Stimulated activated CD4-positive, alpha-beta T cell treated with anti-CD3 and anti-CD28 coated beads, Interleukin-15, amount 100 ng/mL, for 24 hours (primary cell): ENCODE measurements at places on chromosomes 2 and 18.

GRCh38 chr2:121570667-121571055 lies 40.0 kb downstream of the RNU4ATAC start:
- DNase-seq: no peak

DNA sequence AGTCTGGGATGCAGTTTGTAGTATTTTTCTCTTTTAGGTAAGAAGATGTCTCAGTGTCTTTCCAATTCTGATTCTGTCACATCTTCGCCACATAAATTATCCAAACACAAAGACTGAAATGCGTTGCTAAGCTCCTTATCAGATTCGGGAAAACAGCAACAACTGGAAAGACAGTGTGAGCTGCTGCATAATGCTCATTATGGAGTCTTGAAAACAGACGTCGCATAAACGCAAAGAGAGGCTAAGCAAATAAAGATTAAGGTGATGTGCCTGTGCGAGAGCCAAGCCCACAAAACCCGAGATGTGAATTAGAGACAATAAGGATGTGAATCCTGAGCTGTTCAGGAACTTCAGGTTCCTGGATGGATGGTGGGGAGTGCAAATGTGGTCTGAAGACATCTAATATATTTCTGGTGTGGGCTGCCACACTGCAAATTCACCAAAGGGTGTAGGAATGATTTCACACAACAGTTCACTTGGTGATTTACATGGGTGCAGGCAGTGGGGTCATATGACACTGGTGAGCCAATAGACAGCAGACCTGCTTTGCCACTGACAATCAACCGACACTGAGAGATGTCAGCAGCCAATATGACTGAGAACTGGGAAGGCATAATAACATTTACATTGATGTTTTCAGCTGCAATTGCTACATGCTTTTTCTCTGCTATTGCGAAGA lies 195.8 kb downstream of the MTX2 start:
- DNase-seq: no peak

GRCh38 chr18:40473221-40474029 lies 1481.6 kb upstream of the PIK3C3 start:
- DNase-seq: no peak

DNA sequence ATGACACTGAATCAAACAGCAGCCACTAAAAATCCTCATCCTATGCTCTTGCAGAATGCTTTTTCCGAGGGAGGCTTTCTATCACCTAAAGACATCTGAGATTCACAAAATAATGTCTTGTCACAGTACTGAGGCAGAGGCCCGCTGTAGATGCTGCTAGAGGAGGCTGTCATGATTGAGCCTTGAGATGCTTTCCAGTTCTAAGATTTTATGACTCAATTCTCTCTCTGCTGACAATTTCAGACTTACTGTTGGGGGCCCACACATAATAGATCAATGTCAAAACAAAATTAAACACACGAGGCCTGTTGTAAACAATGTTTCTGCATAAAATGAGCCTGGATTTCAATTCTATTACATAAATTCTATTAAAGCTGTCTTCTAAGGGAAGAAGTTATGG lies 132.7 kb upstream of the ARL4C start:
- DNase-seq: no peak

- DNase-seq: no peak
These were observed 570.0 kb upstream of the DSEL start for GRCh38 chr18:68086481-68086880.

GRCh38 chr18:55119434-55119833 lies 160.2 kb upstream of the CCDC68 start:
- no peak for DNase-seq

DNA sequence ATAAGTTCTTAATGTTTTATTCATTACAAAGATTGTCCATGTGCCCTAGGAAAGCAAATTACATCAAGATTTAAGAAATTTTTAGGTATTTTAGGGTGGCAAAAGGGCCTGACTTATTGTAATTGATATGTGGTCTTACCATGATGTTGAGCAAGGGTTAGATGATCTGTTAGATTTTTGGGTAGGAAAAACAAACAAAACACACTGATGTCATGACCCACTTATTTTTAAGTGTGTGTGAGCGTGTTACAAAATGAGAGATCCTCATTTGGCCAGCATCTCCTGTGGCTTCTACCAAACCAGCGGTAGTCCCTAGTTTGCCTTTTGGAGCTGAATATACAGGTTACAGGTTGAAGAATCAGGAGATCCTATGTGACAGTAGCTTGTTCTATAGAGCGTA lies 89.8 kb upstream of the ITGB6 start:
- DNase-seq: no peak

- DNase-seq: no peak
These were observed 81.1 kb downstream of the BOLA3 start for GRCh38 chr2:74066491-74067203.

GRCh38 chr18:76980663-76981395 lies 151.8 kb downstream of the MBP start:
- no peak for DNase-seq
